ENCODE measurements at places on chromosomes 5 and 9. TPM values are rescaled to one million over a fixed set of nuclear protein-coding genes. Genes with fewer than 3 reads are reported as not detected.

- DNase-seq = no peak
Measured at GRCh38 chr9:34607331-34607730, 4.6 kb downstream of the RPP25L start.

- DNase-seq = no peak
Measured at GRCh38 chr9:109856785-109857184, 76.8 kb downstream of the PALM2AKAP2 start.

DNA sequence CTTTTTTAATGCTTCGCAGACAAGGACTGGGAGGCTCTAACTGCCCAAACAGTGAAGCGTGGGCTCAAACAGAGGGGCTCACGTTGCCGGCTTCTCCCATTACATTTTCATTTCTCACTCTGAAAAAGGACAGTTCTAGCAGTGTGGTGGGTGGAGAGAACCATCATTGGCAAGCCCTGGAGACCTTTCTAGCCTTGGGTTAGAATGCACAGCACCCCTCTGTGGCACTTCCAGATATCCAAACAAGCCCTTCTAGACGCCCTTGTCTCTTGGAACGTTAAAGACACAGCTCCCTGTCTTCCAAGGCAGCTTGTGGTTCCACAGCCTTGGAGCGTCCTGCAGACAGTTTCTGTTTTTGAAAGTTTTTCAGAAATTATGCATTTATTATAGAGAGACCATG is 52.1 kb downstream of the MVB12B start:
- DNase-seq = no peak

GRCh38 chr5:177508837-177509236 is 789 bp downstream of the DOK3 start:
- DNase-seq = no peak

GRCh38 chr9:91571036-91571435 is 147.4 kb upstream of the NFIL3 start:
- no peak for DNase-seq

- DNase-seq = no peak
Measured at GRCh38 chr9:97761879-97762278, 64.7 kb upstream of the XPA start.

DNA sequence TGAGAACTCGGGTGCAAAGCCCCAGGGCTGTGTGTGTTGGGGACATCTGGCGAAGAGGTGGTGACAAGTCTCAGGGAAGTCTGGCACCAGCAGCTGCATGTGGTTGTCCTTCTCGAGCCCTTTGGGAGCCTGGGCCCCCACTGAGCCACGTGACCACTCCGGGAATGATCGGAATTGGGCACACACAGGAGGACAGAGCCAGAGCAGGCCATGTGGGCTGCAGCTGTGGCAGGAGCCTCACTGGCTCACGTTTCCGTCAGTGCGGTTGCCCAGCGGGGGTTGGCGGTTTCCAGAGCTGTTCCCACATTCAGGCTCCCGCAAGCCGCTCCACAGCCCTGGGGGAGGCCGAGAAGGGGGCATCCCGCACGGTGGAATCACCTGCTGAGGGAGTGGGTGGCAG is 6.8 kb upstream of the CEL start:
- DNase-seq = no peak

The PCDHGA7 gene
- 0.22 TPM for total RNA-seq

The IFNK gene
- not detected for total RNA-seq

The CCDC187 gene
- total RNA-seq = not detected

The MSX2 gene
- not detected for total RNA-seq
